ENCODE measurements at places on chromosomes 1 and 21.

DNA sequence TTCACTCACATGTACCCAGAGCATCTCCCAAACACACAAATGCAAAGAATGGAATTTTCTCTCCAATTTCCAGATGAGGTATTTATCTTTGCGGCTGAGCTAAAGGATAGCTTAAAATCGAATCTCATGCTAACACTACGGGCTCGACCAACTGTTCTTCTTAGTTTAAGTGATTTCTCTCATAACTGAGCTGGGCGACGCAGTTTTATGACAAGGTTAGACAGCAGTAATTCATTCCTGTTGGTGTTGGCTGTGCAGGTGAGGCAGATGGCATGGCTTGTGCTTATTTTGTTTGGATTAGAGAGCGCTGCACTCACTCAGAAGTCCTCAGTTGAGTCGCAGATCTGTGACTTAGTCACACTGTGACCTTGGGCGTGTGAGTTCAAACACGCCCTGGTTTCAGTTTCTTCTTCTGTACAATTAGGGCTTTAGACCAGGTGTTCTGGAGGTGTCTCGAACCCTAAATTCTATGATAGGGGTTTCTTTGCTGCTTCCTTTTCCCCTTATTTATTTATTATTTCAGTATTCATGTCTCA lies 41.5 kb upstream of the MRPS6 start:
- no peak for DNase-seq

- no peak for DNase-seq
These were observed 28.2 kb downstream of the NFIA start for GRCh38 chr1:61110554-61110953.

- DNase-seq, result no peak
These were observed 661.8 kb downstream of the MATN1 start for GRCh38 chr1:30061292-30062220.

DNA sequence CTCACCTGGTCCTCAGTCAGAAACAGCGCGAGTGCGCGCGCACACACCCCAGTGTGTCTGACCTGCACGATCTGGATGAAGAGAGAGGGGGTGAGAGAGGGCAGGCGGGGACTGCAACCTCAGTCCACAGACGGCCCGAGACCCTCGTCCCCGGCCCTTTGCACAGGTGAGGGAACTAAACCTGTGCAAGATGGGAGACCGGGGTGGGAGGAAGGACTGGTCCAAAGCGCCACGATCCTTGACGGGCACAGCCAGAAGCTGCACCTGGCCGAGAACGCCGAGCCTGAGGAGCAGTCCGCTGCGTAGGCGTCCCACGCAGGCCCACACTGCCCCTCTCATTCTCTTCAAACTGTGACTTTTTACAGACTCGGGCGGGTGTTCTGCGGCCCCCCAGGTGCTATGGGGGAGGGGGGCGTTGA lies 519 bp upstream of the IQCC start:
- DNase-seq, result no peak

DNA sequence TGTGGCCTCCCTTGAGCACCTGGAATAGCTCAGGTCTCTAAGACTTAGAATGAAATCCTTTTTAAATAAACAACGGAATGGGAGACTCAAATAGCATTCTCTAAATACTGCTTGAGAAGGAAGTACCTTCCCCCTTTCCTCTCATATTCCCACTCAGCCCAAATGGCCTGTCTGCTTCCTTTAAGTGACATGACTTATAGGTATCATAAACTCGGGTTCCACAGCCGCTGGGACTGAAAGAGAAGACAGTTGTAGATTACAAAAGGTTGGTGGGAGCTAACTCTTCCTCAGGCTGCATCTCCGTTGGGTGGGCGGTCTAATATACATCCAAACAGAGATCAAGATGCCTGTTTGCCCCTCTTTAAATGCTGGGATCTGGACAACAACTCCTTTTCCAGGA lies 1.2 kb upstream of the HMCN1 start:
- DNase-seq, result no peak

- no peak for DNase-seq
These were observed 54.3 kb downstream of the NBPF6 start for GRCh38 chr1:108504447-108504846.

GRCh38 chr21:41460578-41461527 lies 34.8 kb downstream of the MX1 start:
- DNase-seq, result peak; percentile 61

- no peak for DNase-seq
These were observed 124.2 kb upstream of the ZBTB40 start for GRCh38 chr1:22327411-22327810.

DNA sequence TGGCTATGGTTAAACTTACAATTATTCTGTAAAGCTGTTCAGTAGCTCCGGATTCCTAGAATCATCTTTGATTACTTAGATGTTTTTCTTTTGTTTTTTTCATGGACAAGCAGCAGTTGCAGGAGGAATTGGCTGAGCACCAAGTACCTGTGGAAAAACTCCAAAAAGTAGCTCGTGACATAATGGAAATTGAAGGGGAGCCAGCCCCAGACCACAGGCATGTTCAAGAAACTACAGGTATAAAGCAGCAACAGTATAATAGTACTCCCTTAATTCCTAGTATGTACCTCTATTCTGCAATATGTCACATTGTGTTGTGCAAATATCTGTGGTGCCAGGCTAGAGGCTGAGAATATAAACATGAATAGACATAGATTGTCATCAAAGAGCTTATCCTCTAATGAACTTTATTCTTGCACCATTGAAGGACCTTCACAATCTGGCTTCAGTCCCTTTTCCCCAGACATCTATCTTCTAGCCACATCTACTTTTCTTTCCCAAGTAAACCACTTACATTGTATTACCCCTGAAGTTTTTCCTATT lies 132.3 kb upstream of the BMP8A start:
- no peak for DNase-seq

GRCh38 chr1:169484683-169485430 lies 887 bp downstream of the SLC19A2 start:
- peak; percentile 57 for DNase-seq

DNA sequence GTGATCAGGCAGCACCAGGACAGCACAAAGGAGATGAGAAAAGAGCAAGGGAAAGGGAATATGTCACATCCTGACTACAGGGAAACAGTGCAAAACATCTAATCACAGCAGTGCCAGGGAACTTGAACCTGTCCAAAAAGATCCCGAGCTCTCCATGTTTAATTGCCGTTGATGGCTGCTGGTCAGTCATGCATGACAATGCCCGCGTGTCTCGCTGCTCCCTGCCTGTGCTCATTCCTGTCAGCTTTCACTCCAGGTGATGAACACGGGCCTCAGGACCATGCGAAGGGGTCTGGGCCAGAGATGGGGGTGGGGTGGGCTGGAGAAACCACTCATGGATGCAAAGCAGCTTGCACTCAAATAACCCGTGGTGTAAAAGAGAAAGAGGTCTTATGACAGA lies 287.0 kb downstream of the GPATCH2 start:
- no peak for DNase-seq

- DNase-seq, result peak; percentile 75
These were observed 126.7 kb downstream of the HMCN1 start for GRCh38 chr1:185860859-185861258.
